Effector memory CD8-positive, alpha-beta T cell (primary cell): ENCODE measurements at places on chromosomes 5 and 9.

DNA sequence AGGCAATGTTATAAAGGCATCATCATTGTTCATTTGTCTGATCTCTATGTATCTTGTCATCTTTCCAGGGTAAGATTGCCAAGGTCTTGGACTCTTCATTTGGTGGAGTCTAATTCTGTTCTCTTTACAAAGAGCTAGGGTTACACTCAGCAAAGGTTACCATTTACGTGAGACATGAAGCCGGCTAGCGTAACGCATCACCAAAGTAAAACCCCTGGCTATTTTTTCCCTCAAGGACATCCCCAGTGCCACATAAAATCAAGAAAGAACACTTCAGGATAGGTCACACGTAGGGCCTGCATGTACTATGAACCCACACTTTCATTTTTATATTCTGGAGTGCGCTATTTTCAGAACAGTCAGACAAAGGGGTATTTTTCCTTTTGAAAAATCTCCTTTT is 20.0 kb upstream of the MYOT start:
- no peak for DNase-seq

DNA sequence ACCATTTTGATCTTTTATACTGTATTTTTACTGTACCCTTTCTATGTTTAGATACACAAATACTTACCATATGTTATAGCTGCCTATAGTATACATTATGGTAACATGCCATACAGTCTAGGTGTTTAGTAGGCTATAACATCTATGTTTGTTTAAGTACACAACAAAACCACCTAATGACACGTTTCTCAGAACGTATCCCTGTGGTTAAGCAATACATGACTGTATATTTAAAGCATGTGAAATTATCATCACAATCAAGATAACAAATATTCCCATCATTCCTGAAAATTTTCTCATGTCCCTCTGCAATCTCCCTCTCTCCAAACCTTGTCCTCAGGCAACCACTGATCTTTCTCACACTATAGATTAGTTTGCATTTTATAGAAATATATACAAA is 66.4 kb upstream of the SUSD1 start:
- DNase-seq = no peak

DNA sequence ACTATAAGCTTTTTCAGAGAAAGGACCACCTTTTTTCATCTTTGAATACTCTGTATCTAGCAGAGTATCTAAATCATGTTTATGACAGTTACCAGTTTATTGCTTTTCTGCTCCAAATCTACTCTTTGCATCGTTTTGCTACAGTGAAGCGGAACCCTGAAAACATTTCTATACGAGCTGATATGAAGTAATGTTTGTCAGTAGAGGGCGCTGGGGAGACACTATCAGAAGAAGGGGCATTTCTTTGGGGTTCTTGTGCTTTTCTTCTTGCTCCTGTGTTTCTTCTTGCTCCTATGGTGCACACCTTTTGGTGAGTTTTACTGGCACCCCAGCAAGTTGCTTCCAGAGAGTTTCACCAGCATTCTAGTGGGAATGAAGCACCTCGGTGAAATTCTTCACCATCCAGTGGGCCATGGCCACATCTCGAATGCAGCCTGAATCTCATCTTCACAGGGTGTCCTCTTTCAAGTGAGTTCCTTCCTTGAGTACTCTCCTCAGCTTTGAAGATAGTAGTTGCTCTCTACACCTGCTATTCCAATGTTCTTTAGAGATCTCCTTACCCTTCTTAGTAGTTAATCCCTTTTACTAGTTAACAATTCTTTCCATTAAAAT is 98.4 kb downstream of the FGF1 start:
- peak; percentile 11 for DNase-seq

DNA sequence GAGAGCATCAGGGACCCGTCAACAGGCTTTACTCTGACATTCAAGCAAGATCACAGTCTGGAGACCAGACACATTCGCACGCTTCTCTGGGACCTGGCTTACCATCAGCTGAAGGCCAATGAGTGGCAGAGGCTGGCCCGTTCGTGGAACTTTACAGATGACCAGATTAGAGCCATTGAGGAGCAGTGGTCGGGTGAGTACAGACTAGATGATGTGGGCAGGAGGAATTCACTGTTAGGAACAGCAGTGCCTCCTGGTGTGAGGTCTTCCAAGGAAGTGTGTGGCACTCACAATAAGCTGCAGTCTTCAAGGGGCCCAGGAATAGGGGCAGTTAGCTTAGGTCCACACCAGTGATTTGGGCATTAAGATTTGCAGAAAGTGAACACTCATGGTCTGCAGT is 50.4 kb downstream of the POC5 start:
- DNase-seq = no peak

- no peak for DNase-seq
Measured at GRCh38 chr5:149060325-149060724, 2.5 kb downstream of the SH3TC2 start.

GRCh38 chr9:116162241-116162781 is 8.7 kb downstream of the PAPPA start:
- no peak for DNase-seq

- no peak for DNase-seq
Measured at GRCh38 chr5:124706051-124706450, 40.4 kb downstream of the ZNF608 start.

DNA sequence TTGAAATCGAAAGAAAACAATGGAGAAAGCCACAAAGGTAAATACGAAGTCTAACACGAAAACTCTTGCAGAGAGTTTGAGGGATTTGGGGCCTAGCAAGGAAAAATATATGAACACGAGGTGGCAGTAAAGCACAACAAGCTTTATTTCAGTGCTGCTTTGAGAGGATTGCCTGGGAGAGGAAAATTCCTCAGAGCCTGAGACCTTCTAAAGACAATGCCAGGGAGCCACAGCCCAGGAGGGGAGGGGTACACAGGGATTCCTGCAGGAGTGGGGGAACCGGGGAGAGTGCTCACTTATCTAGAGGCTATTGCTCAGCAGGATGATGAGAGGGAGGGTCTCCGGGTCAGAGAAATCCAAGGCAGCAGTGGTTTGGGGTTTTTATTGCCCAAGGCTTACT is 134.9 kb upstream of the ADCY2 start:
- DNase-seq = no peak

DNA sequence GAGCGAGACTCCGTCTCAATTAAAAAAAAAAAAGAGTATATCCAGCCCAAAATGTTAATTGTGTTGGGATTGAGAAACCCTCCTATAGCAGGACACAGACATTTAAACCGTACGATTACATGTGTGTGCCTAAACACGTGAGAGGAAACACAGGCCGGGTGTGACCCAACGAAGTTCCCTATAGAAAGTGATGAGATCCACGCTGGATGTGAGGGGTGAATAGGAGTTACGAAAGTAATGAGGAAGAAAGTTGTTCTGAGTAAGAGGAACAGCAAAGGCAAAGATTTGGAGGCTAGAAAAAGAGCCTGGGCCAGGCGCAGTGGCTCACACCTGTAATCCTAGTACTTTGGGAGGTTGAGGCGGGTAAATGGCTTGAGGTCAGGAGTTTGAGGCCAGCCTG is 13.6 kb downstream of the NAIF1 start:
- DNase-seq = no peak

GRCh38 chr5:143601357-143601756 is 197.9 kb upstream of the NR3C1 start:
- no peak for DNase-seq

GRCh38 chr5:133222979-133223378 is 171.2 kb downstream of the HSPA4 start:
- no peak for DNase-seq

- no peak for DNase-seq
Measured at GRCh38 chr9:82930116-82930515, 132.8 kb downstream of the RASEF start.

DNA sequence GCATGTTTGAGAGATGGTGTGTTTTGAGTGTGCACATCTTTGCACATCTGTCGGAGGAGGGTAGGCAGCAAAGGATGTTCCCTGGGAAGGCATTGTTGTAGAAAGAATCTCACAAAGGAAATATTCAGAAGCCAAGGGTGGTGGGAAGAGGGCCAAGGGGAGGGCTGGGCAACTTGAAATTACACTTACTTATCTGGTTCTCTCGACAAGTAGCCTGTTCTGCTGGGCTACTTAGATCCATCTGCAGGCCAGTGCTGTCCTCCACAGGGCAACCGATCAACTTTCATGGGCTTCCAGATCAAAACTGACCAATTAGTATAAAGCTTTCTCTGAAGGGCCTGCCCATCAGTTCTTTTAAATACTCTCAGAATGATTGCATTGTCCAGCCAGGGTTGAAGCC is 495.2 kb downstream of the GADD45G start:
- DNase-seq = no peak

DNA sequence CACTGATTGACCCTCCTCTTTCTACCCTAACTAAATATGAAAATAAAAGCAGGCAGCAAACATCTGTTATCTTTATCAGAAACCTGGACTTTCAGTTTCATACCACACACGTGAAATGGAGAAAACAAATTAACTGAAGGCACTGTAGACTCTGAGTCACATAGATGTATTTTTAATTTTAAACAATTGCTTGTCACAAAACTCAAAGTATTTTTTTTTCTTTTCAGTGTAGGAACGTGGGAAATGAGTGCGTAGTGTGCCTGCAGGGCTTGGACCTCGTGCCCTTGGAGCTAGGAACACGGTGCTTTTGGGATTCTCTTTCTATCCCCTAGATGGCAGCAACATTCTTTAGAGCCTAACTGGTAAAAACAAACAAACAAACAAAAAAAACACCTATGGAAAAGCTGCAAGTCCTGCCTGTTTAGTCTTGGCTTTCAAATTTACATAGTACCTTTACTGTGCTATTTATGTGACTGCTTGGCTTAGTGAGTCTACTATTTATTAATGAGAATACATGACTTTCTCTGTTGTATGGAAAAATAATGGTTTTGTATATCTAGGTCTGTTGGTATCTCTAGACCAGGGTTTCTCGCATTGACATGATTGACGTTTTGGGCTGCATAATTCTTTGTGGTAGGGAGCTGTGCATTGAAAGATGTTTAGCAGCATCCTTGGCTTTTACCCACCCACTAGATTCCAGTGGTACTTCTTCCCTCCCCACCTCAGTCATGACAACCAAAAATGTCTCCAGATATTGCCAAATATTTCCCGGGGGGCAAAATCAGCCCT is 16.8 kb upstream of the ACTBL2 start:
- no peak for DNase-seq

- DNase-seq = no peak
Measured at GRCh38 chr5:96870094-96871026, 5.9 kb upstream of the ERAP2 start.
